Common myeloid progenitor, CD34-positive (primary cell): ENCODE measurements at places on chromosomes 7 and 10.

- no peak for DNase-seq
These were observed 124.5 kb downstream of the CXCL12 start for GRCh38 chr10:44260286-44260928.

- no peak for DNase-seq
These were observed 149.5 kb upstream of the MINDY3 start for GRCh38 chr10:16009785-16010184.

DNA sequence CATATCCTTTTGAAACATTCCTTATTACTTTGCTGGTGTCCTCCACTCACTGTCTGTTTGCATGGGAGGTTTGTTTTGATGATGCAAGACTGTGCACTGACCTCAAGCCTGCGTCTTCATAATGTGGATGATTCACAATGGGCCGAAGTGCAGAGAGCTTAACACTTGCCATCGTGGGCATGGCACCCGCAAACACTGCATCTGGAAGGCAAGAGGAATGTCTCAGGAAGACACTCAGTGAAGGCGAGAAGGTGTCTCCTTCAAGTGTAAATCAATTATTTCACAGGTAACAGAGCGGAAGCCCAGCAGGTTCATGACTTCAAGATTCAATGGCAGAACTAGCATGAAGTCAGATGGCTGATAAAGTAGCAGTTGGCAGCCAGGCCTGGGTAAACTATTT is 98.1 kb downstream of the DPY19L1 start:
- DNase-seq, result no peak

GRCh38 chr10:4543938-4544533 is 282.0 kb upstream of the AKR1E2 start:
- no peak for DNase-seq

DNA sequence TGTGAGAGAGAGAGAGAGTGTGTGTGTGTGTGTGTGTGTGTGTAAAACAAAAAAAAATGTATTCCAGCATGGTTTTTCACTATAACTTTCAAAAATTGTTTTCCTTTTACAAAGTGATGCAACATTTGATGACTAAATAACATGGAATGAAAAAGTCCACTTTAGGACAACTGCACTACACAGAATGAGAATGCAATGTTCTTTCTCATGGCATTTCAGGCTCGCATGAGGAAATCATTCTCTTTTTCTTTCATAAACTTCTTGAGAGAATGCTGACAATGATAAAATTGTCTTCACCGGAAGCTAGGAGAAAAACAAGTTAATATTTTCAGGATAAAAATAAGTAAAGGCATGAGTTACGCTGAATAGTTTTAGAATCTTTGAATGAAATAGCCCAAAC is 53.7 kb downstream of the SLC16A12 start:
- no peak for DNase-seq

- DNase-seq, result no peak
These were observed 239.7 kb upstream of the INHBA start for GRCh38 chr7:41942468-41943093.

DNA sequence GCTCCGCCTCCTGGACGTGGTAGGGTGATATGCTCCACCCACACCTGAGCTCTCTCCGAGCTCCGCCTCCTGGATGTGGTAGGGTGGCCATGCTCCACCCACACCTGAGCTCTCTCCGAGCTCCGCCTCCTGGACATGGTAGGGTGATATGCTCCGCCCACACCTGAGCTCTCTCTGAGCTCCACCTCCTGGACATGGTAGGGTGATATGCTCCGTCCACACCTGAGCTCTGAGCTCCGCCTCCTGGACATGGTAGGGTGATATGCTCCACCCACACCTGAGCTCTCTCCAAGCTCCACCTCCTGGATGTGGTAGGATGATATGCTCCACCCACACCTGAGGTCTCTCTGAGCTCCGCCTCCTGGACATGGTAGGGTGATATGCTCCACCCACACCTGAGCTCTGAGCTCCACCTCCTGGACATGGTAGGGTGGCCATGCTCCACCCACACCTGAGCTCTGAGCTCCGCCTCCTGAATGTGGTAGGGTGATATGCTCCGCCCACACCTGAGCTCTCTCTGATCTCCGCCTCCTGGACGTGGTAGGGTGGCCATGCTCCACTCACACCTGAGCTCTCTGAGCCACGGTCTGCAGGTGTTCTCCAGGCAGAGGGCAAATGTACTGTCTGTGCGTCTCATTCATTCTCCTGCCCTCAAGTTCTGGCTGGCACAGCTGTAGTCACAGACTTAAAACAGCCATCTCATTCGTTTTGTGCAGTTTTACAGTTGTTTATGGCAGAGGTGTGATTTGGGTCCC is 252.4 kb downstream of the DIP2C start:
- no peak for DNase-seq

DNA sequence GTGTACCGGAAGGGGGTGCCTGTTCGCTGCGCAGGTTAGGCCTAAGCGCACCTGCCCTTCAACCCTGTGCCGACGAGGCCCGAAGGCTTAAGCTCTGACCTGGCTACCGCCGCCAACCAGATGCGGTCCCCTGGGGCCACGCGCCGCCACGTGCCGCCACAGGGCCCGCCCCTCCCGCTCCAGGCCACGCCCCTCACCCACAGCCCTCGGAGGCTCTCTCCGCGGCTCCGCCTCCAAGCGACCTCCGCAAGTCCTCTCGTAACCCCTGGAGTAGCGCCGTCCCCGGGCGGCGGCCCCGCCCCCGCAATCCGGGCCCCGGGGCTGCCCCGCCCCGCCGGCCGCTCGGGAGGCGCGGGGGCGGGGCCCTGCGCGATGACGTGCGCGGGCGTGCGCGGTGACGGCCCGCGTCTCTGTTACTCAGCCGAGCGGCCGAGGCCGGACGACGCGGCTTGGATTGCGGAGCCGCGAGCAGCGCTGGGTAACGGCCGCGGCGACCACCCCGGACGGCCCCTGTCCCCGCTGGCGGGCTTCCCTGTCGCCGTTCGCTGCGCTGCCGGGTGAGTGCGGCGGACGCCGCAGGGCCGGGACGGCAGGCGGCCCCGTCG is at the start of gene MAPK8:
MAPK8 (plus strand) TSS at position 413 of the 605 bp plus-strand sequence. CDS start 94,984 bp downstream, outside the sequence.
- DNase-seq, result peak; percentile 90

DNA sequence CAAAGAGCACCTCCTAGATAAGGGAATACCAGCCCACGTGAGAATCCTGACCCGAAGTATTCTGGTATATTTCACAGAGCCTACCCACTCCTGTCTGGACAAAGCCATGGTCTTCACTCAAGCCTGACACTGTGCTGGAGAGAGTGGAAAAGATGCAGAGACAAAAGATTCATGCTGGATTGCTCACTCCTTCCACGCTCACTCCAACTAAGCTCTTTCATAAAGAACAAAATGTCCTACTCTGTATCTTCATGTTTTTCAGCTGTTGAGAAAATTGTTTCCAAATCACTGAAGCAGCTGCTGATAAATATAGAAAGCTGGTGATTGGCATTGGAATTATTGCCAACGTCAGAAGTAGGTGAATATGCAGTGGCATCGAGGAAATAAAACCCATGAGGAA is 106.0 kb downstream of the ABLIM1 start:
- DNase-seq, result no peak

GRCh38 chr10:104806801-104807200 is 165.7 kb downstream of the SORCS3 start:
- DNase-seq, result no peak

DNA sequence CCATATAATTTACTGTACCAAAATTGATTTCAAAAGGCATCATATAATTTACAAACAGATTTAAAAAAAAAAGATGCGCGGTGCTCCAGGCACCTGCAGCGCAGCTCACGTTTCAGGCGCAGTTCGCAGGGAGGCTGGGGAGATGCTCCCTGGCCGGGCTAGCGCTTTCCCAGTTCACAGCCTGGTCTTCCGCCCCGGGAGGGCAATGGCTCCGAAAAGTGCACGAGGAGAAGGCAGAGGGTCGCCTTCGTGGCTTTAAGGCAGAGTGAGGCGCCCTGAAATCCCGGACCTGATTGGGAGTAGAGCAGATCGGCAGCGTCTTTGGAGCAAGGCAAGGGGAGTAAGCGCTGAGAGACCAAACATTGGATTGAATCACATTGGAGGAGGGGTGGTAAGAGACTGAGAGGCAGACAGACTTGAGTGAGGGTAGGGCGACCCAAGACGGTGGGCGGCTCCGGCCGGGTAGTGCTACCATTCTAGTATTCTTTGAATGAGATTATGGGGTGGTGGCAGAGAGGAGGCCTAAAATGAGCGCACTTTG is 1.5 kb downstream of the NEUROG3 start:
- DNase-seq, result no peak

DNA sequence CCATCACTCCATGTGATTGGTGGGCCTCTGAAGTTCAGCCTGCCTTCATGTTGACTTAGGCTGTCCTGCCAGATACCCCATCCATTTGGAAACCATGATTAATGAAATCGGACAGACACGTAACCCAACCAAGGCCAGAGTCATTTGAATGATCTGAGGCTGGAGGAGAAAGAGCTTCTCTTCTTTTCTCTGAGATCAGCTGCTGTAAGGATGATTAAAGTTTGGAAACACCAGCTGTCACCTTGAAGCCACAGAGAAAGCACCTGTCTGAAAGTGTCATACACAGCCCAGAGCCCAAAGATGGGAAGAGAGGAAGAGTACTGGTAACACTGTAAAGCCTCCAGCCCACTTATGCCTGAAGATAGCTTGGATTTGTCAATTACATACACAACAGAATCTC is 22.9 kb downstream of the NEBL start:
- no peak for DNase-seq

- DNase-seq, result no peak
These were observed 867.3 kb upstream of the AUTS2 start for GRCh38 chr7:68730964-68731363.

DNA sequence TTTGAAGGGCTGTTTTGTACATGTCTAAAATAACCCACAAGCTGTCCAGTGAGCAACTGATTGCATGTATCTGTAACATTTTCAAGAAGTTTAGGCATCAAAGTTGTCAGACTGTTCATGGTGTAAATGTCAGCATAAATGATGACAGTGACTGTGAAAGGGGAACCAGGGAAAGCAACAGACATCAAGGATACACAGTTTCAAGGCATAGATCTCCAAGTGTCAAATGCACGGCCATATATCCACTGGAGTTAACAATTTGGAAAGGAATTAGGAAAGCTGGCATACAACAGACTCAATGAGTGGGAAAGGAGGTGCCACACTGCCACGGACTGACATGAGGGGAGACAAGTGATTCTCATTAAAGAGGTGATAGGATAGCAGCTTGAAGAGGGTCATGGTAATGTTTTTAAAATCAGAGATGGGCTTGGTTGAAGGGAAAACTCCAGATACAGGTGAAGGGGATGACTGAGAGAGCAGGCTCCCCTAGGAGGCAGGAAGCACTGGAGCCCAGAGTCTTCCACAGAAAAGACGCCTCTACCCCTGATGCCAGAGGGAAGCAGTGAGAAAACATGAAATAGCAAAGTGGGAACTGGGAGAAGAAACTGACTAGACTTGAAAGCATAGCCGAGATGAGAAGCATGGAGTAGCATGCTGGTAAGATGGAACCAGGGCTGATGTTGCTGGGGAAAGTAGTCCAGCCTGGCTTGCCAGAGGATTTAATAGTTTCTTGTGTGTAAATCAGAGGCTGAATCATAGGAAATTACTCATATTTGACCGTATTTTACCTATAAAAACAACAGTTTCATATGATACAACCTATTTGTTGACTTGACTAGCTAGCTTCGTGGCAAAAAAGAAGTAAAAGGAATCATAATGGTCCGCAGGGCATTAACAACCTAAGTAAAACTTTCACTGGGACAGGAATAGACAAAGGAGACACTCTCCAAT is 18.6 kb downstream of the NSMCE4A start:
- no peak for DNase-seq

DNA sequence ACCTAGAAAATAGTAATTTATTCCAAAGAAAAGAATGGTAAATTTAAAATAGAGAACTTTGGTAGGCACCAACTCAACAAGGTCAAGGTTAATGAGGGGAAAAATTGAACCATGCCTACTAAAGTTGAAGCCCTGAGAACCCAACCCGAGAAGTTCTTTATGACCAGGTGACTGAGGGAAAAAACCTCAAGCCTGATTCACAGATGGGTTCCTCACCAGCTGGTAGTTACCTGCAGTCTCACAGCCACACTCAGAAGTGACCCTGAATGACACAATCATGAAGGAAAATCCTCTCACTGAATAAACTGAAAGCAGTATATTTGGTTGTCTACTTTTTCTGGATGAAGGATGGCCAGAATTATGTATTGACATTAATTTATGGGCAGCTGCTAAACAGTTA is 7.0 kb downstream of the C10orf67 start:
- DNase-seq, result no peak

- no peak for DNase-seq
These were observed 186.0 kb downstream of the PARD3 start for GRCh38 chr10:34629084-34629483.

DNA sequence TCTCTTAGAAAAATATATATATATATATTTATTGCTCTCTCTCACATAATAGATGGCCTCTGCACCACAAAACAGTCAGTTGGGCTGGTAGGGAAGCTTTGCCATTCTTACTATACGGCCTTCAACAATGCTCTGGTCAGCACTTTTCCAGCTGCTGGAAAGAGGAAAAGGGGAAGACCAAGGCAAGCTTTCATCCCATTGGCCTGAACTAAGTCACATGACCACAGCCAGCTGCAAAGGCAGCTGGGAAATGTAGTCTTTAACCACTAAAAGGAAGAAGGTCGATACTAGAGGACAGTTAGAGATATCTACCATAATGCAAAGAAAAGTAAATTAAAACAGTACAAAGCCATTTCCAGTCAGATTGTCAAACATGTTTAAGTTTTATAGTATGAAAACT is 58.4 kb upstream of the MACROH2A2 start:
- peak; percentile 8 for DNase-seq

GRCh38 chr10:72762042-72762441 is 70.1 kb downstream of the MCU start:
- no peak for DNase-seq

DNA sequence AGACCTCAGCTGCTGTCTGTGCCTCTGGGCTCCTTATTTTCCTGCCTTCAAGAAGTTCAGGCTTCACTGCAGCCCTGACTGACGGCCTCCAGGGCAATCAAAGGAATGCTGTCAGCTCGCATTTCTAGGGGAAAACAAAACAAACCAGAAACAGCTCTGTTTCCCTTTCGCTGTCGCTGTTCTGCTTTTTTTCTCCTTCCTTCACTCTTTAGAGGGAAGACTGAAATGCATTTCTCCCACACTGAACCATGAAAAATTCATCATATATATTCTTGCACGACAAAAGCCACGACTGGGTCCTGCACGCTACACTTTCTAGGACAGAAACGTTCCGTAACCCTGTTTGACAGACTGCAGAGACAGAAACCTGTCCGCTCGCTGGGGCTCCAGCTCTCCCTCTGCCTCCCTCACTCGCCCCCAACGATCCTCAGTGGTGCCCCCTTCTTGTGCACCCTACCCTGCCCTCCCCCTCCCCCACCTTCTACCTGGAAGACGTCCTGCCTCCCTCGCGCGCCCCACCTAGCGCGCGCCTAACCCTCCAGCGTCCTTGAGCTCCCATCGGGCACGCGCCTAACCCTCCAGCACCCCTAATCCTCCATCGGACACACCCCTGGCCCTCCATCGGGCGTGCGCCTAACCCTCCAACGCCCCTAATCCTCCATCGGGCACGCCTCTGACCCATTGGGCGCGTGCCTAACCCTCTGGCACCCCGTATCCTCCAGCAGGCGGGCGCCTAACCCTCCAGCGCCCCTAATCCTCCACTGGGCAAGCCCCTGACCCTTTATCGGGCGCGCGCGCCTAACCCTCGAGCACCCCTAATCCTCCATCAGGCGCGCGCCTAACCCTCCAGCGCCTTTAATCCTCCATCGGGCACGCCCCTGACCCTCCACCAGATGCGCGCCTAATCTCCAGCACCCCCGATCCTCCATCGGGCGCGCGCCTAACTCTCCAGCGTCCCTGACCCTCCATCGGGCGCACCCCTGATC is 37.1 kb downstream of the SVOPL start:
- DNase-seq, result no peak

GRCh38 chr10:114680543-114681117 is 22.6 kb upstream of the ABLIM1 start:
- peak; percentile 32 for DNase-seq

GRCh38 chr10:68878496-68878895 is 22.6 kb upstream of the DDX50 start:
- no peak for DNase-seq
